ENCODE measurements at places on chromosomes 2 and 18.
A peak's percentile ranks its signal among the peaks of the same experiment; 100 is the strongest.

DNA sequence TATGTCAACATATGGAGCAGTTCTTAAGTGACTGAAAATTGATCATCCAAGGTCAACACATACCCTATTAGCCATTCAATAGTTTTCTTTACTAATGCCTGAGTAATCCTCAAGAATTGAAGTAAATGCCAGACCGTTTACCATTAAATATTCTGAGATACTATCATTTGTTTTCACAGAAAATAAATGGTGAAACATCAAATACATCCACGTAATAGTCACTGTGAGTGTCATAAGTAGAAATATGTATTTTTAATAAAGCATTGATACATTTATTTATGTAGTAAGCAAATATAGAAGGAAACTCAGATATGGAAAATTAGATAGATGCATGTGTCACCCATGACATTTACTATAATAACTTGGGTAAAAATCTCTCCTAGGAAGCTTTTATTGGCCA, 927.8 kb upstream of the NRXN1 start:
- ATAC-seq: no peak

- ATAC-seq: no peak
Measured at GRCh38 chr2:3777966-3778365, 74.6 kb downstream of the DCDC2C start.

DNA sequence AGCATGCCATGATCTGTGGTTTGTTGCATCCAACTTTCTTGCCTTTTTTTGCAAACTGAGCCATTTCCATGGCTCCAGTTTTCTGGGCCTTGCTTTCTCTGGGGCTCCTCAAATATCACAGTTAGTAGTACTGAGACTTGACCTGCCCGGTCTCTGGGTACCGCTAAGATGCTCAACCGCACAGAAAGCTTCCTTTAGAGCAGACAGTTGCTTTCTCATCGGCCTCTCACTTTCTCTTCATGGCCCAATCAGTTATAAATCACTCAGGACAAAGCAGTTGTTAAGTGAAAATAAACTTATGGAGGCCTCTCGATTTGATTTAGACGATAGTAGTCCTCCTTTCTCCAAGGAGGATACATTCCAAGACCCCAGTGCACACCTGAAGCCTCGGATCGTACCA, 141.2 kb upstream of the ASB18 start:
- ATAC-seq: no peak

- ATAC-seq: no peak
Measured at GRCh38 chr18:62165583-62165982, 21.3 kb downstream of the PIGN start.

DNA sequence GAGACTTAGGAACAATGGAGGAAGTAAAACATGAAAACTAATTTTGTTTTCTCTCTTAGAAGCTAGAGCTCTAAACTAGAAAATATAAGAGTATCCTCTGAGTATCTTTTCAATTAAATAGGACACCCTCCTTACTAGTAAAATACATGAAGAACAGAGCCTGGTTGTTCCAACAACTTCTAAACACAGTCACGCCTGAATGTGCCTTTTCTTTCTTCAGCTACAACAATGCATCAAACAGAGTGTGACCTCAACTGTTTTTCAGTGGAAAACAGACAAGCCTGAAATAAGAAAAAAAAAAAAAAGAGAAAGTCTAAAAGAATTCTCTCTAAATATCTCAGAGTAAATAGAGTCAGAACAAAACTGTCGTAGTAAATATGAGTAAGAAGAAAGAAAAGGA, 928.8 kb downstream of the CNTNAP5 start:
- ATAC-seq: no peak

DNA sequence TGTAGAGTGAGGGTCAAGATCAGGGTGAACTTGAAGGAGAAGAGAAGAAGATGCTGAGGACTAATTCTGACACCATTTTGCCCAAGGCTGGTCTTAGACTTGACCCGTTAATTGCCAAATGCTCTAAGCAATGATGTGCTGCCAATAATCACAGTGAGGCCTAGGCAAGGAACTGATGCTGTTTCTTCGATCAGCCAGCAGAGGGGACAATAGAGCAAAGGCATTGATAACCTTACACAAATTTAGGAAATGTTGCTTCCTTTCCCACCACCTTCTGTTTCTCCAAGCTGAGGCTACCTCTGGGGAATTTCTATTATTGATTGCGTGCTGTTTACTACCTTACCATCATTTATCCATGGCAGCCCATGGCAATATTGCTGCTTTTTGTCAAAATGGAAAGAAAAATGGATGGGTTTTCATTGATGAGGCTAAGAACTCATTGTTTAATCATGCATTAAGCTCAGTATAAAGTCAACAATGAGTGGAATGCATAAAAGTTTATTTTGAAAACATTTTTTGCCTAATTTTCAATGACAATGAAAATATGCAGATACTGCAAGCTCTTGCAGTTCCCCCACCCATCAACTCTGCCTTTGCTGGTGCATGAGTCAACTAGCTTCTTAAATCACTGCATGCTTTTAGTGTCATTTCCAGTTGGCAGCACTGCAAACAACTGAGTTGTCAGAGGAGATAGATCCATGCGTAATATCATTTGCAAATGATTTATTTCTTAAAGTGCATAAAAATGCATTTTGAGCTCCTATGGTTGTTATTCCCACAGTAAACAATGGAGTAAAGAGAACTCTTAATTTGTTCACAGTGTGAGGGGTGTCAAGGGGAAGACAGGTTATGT, 116.4 kb upstream of the NYAP2 start:
- ATAC-seq: peak; percentile 34

DNA sequence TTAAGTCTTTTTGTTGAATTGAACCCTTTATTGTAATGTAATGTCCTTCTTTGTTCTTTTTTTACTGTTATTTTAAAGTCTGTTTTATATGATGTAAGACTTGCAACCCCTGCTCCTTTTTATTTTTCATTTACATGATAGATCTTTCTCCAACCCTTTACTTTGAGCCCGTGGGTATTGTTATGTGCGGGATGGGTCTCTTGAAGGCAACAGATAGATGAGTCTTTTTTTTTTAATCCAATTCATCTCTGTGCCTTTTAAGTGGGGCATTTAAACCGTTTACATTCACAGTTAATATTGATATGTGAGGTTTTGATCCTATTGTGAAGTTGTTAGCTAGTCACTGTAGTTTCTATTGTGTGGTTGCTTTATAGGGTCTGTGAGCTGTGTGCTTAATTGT, 120.6 kb downstream of the NCOA1 start:
- ATAC-seq: no peak

GRCh38 chr2:41414486-41415230, 633.2 kb upstream of the PKDCC start:
- ATAC-seq: no peak

- no peak for ATAC-seq
Measured at GRCh38 chr2:11770531-11771188, 24.2 kb downstream of the LPIN1 start.

- no peak for ATAC-seq
Measured at GRCh38 chr18:77737405-77737804, 487.8 kb downstream of the GALR1 start.

GRCh38 chr18:42545825-42546224, 569.7 kb downstream of the RIT2 start:
- ATAC-seq: no peak

DNA sequence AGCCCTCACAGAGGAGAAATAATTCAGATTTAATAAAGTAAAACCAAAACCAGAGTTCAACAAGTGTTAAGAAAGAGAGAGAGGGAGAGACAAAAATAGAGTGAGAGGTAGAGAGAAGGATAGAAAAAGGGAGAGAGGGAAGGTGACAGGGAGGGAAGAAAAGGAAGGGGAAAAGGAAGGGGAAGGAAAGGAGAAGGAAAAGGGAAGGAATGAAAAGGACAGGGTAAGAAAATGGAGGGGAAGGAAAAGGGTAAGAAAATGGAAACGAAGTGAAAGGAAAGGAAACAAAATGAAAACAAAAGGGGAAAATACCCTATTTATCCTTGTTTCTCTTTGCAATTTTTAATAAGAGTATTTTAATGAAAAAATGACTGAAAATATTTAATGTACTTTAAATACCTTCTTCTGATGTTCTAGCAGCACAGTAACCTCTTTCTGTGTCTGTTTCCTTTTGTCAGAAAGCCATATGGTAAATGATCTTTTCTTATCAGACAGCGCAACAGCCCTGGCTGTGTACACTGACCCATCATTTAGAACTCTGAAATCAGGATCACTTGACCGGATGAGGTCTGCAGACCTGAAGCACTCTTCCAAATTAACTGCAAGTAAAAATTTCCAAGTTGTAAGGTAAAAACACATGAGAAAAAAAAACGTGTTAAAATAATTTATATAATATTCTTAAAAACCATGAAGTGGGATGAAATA, 11.8 kb downstream of the DSC3 start:
- ATAC-seq: no peak

DNA sequence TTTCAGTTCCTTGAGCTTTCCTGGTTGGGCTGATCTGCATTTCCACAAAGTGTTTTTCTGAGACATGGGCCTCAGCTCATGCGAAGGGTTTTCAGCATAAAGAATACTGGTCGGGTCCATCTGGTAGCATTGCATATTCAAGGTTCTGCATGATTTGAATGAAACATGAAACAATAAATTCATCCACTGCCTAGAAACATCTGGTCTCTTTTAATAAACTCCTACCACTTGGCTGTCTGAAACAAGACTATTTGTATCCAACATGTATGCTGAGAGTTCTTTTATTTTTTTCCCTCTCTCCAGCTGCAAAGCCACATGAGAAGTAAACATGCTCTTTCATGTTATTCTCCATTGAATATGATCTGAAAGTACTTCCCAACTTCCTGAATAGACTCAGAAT, 314.9 kb upstream of the SOX11 start:
- no peak for ATAC-seq

DNA sequence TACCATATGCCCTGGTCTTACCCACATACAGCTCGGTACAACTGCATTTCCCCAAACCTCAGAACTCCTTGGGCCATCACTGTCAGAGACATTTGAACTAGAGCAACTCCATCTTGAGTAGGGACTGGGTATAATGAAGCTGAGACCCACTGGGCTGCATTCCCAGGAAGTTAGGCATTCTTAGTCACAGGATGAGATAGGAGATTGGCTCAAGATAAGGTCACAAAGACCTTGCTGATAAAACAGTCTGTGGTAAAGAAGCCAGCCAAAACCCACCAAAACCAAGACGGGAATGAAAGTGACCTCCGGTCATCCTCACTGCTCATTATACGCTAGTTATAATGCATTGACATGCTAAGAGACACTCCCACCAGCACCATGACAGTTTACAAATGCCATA, 131.3 kb downstream of the PIK3C3 start:
- ATAC-seq: no peak

DNA sequence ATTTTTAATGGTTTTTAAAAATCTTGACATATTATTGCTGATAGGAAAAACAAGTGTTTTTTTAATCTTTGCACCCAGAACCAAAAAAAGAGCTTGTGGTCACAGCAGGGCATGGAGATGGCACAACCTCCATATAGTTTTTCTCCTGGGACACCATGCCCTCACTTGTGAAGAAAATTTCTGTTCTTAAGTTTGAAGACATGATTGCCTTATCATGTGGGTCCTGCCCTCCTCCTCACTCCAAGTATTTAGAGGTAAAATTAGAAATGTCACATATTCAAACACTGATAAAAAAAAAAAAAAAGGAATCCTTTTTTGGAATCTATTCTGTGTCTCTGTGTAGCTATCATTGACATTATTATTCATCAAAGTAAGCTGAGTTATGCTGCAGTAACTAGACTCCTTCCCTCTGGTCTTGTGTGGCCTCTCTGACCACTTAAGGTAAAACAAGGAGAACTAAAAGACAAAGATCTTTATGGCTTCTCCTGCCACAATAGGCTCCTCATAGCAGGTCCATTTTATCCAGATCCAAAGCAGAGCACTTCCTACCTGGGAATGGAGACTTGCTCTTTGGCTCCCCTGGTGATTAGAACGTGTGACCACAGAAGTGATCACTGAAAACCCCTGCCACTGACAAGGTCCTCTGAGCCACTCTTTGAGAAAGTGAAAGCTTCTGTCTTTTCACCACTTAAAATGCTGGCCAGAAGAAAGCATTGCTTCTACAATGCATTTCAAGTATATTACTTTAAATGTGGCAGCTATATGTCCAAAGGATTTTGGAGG, 19.8 kb downstream of the ADD2 start:
- ATAC-seq: no peak

DNA sequence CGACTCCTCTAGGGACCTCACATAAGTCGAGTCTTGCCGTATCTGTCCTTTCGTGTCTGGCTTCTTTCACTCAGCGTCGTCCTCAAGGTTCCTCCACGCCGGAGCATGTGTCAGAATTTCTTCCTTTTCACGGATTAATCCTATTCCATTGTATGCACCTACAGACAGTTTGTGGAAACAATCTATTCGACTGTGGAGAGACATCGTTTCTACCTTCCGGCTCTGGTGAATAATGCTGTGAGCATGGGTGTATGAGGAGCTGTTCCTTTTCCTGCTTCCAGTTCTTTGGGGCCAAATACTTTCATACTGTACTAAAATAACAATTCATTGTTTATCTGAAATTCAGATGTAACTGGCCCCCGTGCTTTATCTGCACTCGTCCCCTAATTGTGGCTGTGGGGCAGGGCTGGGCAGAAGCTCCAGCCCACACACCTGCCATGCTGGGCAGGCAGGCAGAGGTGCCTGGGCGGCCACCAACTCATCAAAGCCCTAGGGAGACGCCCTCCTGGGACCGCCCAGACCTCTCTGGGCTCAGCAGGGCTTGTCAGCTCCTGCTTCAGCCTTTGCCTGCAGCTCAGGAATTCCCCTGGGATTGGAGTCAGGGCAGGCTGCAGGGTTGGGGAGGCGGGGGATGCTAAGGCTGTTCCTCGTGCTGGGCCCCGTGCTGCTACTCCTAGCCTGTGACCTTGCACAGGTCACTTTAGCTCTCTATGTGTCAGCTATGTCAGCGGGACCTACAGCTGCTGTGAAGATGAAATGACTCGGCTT, 14.5 kb downstream of the GPC1 start:
- ATAC-seq: no peak

GRCh38 chr2:233674314-233674713, 2.6 kb downstream of the UGT1A9 start:
- ATAC-seq: no peak

DNA sequence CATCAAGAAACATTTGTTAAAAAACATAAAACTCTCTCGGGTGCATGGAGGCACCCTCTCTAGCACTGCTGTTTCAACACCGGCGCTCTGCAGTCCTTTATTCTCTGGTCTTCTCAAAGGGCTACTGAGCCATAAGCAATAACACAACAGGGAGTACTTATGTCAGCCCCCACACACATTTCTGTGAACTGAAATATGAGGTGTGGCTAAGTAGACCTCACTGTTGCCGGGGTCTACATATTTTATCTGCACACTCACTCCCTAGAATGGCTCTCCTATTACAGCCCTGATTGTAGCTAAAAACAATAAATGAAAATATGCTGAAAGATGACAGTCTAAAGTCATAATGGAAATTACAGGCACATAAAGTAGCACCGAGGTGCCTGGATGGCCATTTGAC, 235.1 kb downstream of the GRB14 start:
- no peak for ATAC-seq

DNA sequence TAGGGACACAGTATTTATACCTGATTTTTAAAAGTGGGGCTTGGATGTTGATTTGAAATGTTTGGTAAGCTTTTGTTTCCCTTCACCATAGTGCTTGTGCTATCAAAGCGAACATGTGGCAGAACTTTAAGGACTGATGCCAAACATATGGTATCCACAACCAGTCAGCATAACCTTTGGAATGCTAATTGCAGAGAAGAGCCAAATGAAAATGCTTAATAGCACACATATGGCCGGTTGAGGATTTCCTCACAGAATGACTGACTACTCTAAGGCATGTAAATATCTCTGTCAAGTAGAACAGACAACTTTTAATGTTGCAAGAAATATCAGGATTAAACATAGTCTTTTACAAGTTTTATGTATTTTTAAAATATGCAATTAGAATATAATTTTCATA, 120.9 kb upstream of the COL3A1 start:
- no peak for ATAC-seq

Data from activated T-helper 17 cell treated with anti-CD3 and anti-CD28 coated beads, Interleukin-2, amount 50 U/mL, for 72 hours (primary cell).